ENCODE measurements at places on chromosomes 2 and 18.

DNA sequence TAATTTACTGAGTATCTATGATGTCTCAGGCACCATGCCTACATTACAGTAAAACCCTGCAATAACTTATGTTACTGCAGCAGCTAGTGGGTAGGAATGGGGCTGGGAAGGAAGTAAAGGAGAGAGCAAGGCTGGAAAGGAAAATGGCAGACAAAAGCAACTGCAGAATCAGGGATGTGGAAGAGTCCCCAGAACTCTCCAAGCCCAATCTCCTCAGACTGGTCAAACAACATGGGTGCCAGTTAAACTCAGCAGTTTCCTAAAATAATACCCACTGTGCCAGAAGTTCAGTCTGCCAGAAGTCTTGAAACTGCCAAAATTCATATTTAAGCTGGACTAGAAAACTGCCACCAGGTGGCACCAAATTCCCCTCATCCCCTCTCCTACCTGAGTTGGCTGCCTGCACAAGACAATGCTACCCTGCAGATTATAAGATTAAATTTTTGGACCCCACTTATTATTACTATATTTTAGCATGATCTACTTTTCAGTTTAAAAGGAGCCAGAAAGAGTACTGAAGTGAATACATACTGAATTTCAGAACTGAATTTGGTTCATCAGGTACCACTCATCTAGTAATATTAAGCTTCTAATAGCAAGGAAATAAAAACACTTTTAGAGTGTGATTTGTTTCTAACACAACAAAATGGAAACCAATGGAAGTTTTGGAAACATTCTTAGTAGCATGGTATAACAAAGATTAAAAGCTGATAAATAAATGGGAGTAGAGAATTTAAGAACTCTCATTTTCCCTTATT is 86.8 kb upstream of the DNER start:
- DNase-seq: no peak

GRCh38 chr2:71567625-71568024 is 114.3 kb downstream of the DYSF start:
- DNase-seq: no peak

DNA sequence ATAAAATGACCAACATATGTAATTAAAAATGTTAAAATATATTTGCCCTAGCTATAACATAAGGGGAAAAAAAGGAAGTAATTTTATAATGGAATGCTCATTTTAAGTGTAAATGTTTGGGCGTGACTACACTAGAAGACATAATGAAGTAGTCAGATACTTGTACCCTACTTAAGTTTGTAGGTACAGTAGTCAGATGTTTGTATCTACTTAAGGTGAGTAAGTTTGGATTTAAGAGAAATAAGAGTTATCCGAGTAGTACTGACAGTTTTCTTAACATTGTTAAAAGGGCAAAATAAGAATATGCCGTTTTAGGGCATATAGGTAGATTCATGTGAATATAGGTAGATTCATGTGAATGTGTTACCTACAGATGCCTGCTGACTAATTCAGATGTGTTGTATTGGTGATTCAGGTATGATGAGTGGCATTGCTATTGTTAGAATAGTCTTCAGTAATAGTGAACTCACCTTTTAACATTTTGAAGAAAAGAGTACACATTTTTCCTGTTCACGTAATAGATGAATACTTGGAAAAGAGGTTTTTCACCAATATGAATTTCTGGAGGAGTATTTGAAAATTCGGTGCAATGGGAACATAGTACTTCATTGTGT is 14.9 kb downstream of the VAPA start:
- DNase-seq: no peak

DNA sequence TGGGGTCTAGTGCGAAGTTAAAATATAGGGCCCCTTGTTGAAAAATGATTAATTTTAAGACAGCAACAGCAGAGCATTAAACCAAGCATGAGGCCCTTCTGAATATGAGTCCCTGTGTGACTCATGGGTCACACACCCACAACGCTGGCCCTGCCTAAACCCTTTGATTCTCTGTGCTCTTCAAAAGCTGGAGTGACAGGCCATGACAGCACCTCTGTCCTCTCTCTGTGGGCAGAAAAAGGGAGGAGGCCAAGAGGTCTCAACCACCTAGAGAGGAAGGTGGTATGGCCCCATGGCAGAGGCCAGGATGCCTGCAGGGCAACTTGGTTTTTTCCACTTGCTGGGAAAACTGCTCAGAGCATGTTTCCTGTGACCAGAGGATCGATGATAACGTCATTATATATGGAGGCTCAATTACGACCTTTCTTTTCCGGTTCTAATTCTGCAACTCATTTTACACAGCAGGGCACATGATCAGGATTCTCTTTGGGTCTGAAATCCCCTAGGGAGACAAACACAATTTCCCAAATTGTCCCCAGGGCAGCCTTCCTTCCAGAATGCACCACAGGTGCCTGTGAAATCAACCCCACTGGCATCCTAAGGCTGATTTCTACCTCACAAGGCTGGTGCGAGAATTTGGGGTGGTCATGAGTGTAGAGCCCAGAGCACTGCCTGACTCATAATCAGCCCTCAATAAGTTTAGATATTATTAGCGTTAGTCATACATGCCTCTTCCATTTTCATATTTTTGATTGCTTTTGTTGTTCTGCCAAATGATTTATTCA is 102.0 kb upstream of the PPP1CB start:
- no peak for DNase-seq
